ENCODE measurements at places on chromosomes 2 and 18.

DNA sequence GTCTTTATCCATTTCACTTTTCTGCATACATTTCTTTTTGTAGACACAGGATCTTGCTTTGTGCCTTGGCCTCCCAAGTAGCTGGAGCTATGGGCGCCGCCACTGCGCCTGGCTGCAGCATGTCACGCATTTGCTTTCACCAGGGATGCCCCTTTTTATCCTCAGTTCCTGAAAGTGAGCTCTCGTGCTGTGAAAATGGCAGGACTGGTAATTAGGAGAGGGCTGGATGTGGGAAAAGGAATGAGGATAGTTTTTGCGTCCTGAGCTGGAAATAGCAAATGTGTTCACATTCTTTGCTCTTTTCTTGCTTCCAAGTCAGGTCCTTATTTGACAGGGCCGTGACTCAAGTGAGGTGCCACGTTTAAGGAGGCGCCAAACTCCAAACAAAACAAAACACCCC lies 104.6 kb downstream of the LDLRAD4 start:
- DNase-seq: no peak

DNA sequence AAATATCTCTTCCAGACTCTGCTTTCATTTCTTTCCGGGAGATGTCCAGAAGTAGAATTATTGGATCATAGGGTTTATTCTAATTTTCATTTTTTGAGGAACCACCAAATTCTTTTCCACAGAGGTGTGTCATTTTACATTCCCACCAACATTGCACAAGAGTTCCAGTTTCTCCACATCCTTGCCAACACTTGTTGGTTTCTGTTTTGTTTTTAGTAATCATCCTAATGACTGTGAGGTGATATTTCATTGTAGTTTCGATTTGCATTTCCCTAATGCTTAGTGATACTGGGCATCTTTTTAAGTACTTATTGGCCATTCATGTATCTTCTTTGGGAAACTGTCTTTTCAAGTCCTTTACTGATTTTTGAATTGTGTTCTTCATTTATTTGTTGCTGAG lies 513.1 kb downstream of the PARD3B start:
- DNase-seq: no peak

DNA sequence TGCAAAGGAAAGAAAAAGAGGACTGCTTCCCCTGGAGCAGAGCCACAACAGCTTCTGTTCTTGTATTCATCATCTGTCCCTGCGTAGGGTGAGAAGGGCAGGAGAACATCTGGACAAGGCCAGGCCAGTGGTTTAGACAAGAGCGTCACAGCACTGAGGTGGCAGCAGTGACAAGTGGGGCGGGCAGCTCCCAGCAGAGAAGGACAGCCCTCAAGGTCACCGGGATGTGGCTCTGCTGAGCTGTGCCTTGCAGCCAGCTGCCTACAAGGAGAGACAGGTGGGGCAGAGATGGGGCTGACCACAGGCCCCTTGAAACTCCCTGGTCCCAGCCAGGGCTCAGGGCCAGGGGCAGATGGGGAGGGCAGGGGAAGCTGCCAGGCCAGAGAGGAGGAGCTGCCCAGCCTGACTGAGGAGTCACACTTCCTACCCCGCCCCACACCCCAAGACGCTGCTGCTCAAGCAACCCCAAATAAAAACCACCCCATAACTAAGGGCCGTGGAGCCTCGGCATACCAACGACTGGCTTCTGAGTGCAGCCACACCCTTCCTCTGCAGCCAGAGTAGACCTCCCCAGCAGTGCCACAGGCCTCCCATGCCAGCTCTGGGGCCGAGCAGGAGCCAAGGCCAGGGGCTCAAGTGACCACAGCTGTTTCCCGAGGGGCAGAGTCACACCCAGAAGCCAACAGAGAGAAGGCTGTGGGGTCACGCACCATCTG lies 5.4 kb downstream of the RAB11FIP5 start:
- no peak for DNase-seq

- no peak for DNase-seq
Observed at GRCh38 chr2:55099878-55100820, 49.9 kb upstream of the RTN4 start.

DNA sequence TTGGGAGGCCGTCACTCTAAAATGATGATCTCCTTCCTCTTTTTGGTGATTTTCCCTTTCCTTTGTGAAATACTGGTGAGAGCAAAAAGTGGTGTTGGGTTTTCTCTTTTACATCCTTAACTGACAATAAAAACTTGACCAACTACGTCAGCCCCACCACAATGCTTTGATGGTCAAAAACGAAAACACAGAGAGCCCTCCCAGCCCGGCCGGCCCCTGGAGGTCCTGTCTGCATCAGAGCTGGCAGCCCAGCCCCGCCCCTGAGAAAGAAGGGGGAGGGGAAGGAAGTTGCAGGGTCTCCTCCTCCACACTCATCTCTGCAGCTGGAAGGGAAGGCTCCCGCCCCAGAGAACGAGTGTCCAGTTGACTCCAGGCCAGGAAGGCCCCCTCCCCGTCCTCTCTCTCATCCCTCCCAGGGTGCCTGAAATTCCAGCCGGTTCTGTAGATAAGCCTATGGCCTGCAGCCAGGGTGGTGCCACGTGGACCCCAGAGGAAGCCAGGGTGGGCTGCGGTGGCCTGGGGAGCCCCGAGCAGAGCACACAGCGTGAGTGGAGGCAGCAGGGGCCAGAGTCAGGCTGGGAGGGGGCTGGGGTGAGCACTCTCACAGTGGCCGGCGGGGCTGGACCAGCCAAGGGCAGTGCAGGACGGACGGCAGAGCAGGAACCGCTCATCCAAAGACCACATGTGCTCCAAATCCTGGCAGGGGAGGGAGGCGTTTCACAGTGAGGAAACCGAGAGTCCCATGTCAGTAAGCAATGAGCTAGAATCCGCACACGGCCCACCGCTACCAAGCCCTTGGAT lies 19.8 kb downstream of the BIN1 start:
- DNase-seq: peak; percentile 47

- DNase-seq: no peak
Observed at GRCh38 chr2:137535897-137536296, 428.4 kb upstream of the HNMT start.

- DNase-seq: no peak
Observed at GRCh38 chr2:33372940-33373553, 103.4 kb upstream of the RASGRP3 start.

- no peak for DNase-seq
Observed at GRCh38 chr2:23469142-23469540, 84.2 kb downstream of the KLHL29 start.

- no peak for DNase-seq
Observed at GRCh38 chr18:33849731-33850130, 271.7 kb downstream of the ASXL3 start.

- DNase-seq: no peak
Observed at GRCh38 chr18:12247946-12248345, 6.2 kb upstream of the CIDEA start.

GRCh38 chr2:130987519-130988425 lies 105.5 kb downstream of the FAM168B start:
- DNase-seq: no peak

DNA sequence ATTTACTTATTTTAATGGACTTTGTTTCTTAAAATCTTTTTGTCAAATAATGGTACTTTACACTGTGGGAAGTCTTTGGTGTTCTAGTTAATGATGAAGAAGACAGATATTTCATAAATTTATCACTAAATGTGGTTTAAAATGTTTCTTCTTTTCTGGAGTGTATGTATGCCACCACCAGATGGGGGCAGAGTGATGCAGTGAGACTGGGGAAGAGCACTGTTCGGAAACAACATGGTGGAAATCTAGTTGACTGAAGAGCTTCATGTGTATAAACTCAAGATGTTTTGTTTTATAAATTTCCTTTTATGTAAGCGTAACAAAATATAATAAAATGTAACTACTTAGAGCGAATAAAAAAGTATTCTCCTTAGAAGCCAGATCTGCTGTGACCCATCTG lies 195.1 kb downstream of the KCNE4 start:
- no peak for DNase-seq

DNA sequence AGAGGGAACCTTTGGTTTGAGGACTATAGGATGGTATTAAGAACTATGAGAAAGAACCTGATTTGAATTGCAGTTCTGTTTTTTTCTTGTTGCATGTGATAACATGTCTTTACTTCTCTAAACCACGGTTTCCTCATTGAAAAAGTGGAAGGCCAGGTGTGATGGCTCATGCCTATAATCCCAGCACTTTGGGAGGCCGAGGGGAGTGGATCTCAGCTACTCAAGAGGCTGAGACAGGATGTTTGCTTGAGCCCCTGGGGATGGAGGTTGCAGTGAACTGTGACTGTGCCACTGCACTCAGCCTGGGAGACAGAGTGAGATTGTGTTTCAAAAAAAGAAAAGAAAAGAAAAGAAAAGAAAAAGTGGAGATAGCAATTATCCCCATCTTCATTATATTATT lies 32.3 kb downstream of the SCN9A start:
- DNase-seq: no peak

- no peak for DNase-seq
Observed at GRCh38 chr2:79178076-79178674, 18.6 kb upstream of the REG3A start.

DNA sequence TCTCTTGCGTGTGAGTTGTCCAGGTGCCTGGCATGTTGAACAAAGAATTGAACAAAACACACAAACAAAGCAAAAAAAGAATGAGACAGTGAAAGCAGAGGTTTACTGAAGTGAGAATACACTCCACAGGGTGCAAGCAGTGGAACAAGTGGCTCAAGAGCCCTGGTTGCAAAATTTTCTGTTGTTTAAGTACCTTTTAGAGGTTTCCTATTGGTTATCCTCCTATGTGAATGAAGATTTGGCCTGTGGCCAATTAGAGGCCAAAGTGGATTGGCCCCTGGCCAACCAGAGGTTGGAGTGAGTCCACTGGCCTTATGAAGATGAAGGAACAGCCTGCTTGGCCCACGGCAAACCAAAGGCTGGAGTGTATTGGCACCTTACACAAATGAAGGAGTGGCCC lies 1188.5 kb upstream of the NRXN1 start:
- no peak for DNase-seq

DNA sequence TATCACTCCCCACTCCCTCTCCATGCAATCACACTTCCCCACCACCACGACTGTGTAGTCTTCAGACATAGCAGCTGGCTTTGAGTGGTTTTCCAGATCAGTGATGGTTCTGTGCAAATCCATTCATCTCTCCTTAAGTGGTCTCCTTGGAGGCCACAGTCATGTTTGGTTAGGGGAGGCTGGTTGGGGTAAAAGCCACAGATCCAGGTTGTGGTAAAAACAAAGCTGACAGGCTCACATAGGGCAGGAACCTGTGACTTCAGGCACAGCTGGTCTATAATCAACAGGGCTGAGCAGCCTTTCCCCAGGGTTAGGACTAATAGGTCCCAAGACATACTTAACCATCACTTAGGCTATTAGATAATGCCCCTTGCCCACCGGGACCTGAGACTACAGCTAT lies 46.2 kb upstream of the FZD7 start:
- no peak for DNase-seq

DNA sequence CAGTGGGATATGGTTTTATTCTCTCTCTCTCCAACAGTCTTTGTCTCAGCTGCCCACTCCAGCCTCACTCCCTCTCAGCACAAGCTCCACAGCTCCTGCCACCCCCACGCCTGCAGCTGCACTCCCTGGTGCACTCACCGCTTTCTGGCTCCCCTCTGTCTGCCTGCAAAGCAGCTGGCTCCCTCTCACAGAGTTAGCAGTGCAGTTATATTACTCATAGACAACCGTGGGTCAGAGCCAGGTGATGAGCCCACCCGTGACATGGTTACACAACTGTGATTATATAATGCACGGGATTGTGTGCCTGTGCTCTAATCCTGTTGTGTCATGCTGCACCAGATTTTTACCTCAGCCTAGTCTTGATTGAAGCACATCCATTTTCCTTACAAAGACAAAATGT lies 276.9 kb upstream of the CHAC2 start:
- DNase-seq: peak; percentile 8

DNA sequence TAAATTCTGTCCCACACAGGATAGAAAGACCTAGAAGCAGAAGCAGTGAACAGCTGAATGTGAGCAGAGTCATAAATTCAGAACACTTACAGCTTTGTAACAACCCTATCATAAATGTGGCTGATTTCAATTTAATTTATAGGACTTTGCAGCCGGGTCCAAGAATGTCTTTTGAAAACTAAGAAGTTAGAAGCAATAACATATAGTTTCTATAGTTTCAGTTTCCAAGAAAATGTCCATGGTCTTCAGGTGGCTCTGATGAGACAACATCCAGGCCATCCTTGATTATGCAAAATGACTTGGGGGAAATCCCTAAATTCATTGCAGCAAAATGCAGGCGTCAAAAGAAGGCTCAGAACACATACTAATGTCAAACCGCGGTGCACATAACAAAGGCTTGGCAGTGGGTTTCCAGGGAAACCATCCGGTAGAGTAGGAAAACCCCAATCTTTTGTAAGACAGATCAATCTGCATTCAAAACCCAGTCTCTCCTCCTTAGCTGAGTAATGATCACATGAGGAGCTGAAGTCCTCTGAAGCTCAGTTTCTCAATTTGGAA lies 442.2 kb upstream of the ID2 start:
- DNase-seq: no peak

GRCh38 chr2:76251342-76251741 lies 540.6 kb upstream of the GCFC2 start:
- DNase-seq: no peak

- no peak for DNase-seq
Observed at GRCh38 chr18:10454681-10455557, 484 bp downstream of the APCDD1 start.

- peak; percentile 55 for DNase-seq
Observed at GRCh38 chr18:59823596-59824195, 76.1 kb upstream of the PMAIP1 start.

GRCh38 chr2:218264773-218265561 lies 4.2 kb downstream of the GPBAR1 start:
- DNase-seq: no peak

- no peak for DNase-seq
Observed at GRCh38 chr2:216634370-216635148, 1.3 kb downstream of the IGFBP2 start.

DNA sequence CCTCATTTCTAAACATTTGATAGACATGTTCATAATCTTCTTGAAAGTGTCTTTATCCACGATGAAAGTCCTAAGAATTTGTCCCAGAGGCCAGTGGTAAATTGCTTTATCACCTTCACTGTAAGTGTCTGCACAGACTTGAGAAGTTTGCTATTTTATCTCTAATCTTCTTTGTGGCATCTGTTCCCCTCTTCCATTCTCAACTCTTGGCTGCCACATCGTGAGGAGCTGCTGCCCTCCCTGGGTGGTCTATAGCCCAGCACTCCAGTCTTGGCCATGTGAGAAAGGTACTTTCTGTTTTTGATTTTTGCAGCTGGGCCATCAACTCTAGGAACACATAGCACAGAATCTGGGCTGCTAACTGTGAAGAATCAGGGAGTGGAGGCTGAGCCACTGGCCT lies 45.5 kb downstream of the SLC14A2 start:
- DNase-seq: no peak

Measured in fibroblast of skin of left biceps (primary cell).